ENCODE measurements at places on chromosomes 3 and 15.

DNA sequence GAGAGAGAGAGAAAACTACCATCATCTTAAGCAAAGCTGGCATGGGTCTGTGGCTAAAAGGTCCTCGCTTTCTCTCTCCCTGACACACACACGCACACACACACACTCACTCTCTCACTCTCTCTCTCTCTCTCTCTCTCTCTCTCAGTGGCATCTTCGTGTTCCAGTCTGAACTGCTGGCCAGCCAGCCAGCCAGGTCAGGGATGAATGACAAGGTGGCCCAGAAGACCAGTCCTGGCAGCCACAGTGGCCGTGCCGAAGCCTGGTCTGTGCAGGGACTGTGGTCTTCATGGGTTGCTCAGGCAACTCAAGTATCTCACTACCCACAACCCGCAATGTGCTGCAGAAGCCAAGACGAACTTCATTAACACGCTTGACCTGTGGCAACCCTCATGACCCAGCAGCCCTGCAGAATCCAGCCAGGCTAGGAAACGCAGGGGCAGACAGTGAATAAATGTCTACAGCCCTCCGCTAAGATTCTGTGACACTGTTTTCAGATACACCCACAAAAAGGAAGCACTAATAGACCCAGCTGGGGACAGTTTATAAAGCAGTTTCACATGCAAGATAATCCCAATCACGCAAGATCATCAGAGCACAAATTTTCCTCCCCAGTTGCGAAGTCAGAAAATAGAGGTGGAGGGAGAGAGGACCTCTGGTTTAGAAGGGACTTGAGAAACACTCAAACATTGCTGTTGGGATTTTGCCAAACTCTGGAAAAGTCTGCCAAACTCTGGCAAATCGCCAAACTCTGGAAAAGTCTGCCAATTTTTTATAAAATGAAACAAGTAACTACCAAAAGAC, 66.4 kb downstream of the XXYLT1 start:
- DNase-seq: peak; percentile 4
- H3K36me3 ChIP-seq: peaks cover 3% of the 10 kb centered on the region
- H3K27me3 ChIP-seq: no peaks in the 10 kb centered on the region
- H3K4me3 ChIP-seq: peak overlapping the region; percentile 42
- H3K4me1 ChIP-seq: peaks cover 18% of the 10 kb centered on the region

- DNase-seq: no peak
- H3K27me3 ChIP-seq: no peaks in the 10 kb centered on the region
- H3K4me1 ChIP-seq: no peaks in the 10 kb centered on the region
- no peak overlapping the region for H3K27ac ChIP-seq
- H3K4me3 ChIP-seq: no peak overlapping the region
Observed at GRCh38 chr15:35784745-35785144, 238.8 kb upstream of the DPH6 start.

- no peaks in the 10 kb centered on the region for H3K27me3 ChIP-seq
- peak overlapping the region; percentile 55 for H3K27ac ChIP-seq
- peaks cover 6% of the 10 kb centered on the region for H3K4me1 ChIP-seq
- DNase-seq: no peak
- no peak overlapping the region for H3K4me3 ChIP-seq
Observed at GRCh38 chr3:136141891-136142290, 54.2 kb downstream of the MSL2 start.

GRCh38 chr15:66772604-66773128, 70.6 kb downstream of the SMAD6 start:
- no peaks in the 10 kb centered on the region for H3K36me3 ChIP-seq
- no peak overlapping the region for H3K27ac ChIP-seq
- peaks cover 19% of the 10 kb centered on the region for H3K27me3 ChIP-seq
- no peaks in the 10 kb centered on the region for H3K4me1 ChIP-seq
- no peak for DNase-seq

GRCh38 chr15:67865331-67865730, 25.5 kb upstream of the RNU6-1 start:
- H3K4me1 ChIP-seq: peaks cover 5% of the 10 kb centered on the region
- H3K4me3 ChIP-seq: no peak overlapping the region
- no peak for DNase-seq
- no peak overlapping the region for H3K27ac ChIP-seq
- H3K27me3 ChIP-seq: peaks cover 62% of the 10 kb centered on the region
- H3K36me3 ChIP-seq: peaks cover 6% of the 10 kb centered on the region

DNA sequence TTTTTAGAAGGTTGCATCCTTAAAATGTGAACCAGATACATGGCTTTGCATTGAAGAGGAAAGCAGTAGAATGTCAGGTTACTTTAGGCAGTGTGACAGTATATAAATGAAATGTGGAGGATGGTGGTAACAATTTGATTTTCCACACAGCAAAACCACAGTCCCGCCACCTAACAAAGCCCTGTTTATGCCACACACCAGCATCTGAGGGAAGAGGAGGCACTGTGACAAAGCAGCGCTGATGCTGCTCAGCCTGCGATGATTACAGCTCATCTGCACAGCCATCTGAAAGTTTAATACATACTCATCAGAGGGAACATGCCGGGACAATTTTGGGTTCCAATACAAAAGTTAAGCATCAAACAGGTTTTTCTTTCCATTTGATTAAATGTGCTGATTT, 8.9 kb downstream of the RNF7 start:
- DNase-seq: no peak
- H3K27ac ChIP-seq: no peak overlapping the region
- no peaks in the 10 kb centered on the region for H3K27me3 ChIP-seq
- H3K36me3 ChIP-seq: peaks cover 72% of the 10 kb centered on the region

DNA sequence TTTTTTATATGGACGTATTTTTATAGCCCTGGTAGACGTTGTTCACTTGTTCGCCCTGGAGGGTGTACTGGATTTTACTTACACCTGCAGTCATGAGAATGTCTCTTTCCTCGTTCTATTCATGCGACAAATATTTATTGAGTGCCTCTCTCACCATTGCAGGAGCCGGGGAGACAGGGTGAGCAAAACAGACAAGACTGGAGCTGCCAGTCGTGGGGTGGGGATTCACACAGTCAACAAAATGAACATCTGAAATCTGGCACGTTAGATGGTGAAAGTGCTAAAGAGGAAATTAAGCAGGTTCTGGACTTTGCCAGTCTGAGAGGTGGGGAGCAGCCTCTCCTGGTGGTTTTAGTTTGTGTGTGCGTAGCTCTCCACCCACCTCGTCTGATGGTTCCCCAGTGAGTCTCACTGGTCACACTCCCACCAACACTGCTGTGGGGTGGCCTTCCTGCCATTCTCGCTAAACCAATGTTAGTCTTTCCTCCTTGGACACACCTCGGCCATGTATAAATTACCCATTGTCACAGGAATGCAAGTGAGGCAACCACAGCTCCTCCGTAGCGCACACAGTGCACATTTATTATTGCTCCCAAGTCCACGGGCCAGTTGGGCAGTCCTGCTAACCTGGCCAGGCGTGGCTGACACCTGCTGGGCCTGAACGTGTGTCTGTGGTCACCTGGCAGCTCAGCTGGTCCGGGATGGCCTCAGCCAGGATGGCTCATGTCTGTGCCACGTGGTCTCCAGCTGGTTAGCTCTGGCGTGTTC, 31.5 kb downstream of the FBLN2 start:
- no peak overlapping the region for H3K27ac ChIP-seq
- no peak for DNase-seq
- H3K36me3 ChIP-seq: no peaks in the 10 kb centered on the region
- H3K4me3 ChIP-seq: no peak overlapping the region

DNA sequence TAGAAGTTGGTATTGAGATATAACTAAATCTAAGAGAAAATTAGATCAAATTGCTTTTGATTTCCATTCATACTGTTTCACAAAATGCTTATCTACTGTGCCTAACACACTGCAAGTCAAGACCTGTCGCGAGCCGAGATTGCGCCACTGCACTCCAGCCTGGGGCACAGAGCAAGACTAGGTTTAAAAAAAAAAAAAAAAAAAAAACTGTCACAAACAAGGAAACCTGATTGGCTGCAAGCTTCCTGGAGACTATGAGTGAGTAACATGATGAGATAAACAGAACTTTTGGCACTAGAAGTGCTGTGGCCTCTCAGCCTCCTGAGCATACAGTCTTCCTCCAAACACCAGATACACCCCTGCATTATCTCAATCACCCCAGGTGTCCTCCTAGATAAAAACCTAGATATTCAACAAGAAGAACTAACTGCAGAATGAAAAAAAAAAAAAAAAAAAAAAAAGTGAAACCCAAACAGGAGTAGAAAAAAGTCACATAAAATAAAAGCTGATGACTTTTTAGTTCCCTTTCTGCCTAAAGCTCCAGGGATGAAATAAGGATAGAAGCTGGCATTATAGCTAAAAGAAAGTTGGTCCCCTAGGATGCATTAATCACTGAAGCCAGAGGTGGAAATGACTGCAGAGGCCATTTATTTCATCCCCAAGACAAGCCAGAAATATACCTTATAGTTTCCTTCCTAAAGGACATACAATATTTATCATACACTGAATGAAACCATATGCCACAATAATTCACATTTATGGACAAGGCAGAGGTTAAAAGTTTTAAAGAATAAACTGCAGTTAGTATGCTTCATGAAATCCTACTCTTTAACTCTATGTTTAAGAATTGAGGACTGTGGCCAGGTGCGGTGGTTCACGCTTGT, 82.4 kb downstream of the P3H2 start:
- H3K4me3 ChIP-seq: no peak overlapping the region
- H3K36me3 ChIP-seq: no peaks in the 10 kb centered on the region
- no peaks in the 10 kb centered on the region for H3K4me1 ChIP-seq
- DNase-seq: no peak

DNA sequence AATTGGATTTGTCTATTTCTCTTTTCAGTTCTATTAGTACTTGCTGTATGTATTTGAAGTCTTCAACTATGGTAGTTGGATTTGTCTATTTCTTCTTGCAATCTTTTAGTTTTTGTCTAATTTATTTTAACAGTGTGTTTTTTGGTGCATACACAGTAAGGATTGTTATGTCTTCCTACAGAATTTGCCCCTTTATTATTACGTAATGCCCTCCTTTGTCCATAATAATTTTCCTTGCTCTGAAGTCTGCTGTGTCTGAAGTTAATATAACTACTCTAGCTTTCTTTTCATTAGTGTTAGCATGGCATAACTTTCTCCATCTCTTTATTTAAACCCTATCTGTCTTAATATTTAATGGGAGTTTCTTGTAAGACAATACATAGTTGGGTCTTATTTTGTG, 105.1 kb upstream of the STT3B start:
- no peak for DNase-seq
- no peaks in the 10 kb centered on the region for H3K36me3 ChIP-seq
- H3K27ac ChIP-seq: no peak overlapping the region
- H3K27me3 ChIP-seq: no peaks in the 10 kb centered on the region

- no peak overlapping the region for H3K4me3 ChIP-seq
- H3K36me3 ChIP-seq: peaks cover 96% of the 10 kb centered on the region
- H3K27me3 ChIP-seq: no peaks in the 10 kb centered on the region
Observed at GRCh38 chr3:49329186-49329585, 10.7 kb downstream of the USP4 start.

GRCh38 chr15:77783636-77784035, 150.9 kb upstream of the LINGO1 start:
- H3K36me3 ChIP-seq: no peaks in the 10 kb centered on the region
- no peak overlapping the region for H3K27ac ChIP-seq
- no peaks in the 10 kb centered on the region for H3K4me1 ChIP-seq
- no peak for DNase-seq
- peaks cover 66% of the 10 kb centered on the region for H3K27me3 ChIP-seq

DNA sequence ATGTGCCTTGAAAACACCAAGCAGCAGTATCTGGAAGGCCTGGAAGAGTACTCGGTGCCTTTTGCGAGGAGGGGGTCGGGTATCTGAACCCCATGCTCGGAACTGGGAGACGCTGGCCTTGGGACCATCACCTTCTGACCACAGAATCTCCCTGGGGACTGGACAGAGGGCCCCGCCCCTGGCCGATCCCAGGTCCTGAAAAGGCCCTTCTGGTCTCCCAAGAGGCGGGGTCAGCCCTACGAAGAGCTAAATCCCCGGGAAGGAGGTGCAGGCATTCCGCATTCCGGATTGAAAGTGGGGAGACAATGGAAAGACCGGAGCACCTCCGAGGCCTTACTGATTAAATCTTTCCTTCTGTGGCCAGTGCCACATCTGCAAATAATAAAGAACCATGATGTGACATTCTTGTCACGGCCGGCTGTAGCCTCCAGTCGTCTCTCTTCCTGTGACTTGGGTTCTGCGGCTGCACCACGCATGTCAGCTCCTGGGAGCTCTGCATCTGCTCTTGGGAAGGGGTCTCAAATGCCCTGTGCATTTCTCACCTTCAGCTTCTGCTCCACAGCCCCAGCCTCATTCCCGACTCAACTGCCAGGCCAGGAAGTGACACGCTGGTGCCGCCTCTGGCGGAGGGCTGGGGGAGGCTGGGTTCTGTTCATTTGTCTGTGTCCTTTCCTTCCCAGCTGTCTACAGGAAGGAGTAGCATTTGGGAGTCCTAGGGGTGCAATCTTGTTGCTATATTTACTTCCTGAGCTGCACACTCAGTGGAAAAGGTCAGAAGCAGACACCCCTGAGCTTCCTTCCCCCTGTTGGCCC, 173.5 kb downstream of the KLF13 start:
- peaks cover 9% of the 10 kb centered on the region for H3K4me1 ChIP-seq
- H3K36me3 ChIP-seq: no peaks in the 10 kb centered on the region
- no peak overlapping the region for H3K27ac ChIP-seq
- peaks cover 15% of the 10 kb centered on the region for H3K27me3 ChIP-seq
- H3K4me3 ChIP-seq: no peak overlapping the region

- no peak for DNase-seq
- peaks cover 17% of the 10 kb centered on the region for H3K36me3 ChIP-seq
- peak overlapping the region; percentile 97 for H3K27ac ChIP-seq
- H3K4me3 ChIP-seq: no peak overlapping the region
- no peaks in the 10 kb centered on the region for H3K27me3 ChIP-seq
Observed at GRCh38 chr3:44442596-44443309, 34.7 kb downstream of the ZNF445 start.

DNA sequence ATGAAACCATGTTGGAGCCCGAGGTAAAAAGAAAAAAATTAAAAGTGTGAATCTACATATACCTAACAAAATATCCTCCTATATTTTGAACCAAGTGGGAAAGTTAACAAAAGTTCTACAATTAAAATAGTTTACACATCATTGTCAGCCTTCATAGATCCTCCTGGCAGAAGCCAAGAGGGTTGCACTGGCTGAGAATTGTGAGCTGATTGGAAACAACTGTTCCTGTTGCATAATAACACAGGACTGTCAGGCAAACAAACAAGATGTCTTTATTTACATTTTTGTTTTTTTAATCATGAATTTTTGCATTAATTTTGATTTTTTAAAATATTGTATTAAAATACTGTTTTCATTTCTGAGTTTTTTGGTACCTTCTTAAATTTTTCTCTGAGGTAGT, 215.2 kb upstream of the MME start:
- H3K27me3 ChIP-seq: no peaks in the 10 kb centered on the region
- no peaks in the 10 kb centered on the region for H3K4me1 ChIP-seq
- H3K36me3 ChIP-seq: no peaks in the 10 kb centered on the region
- H3K27ac ChIP-seq: no peak overlapping the region
- DNase-seq: no peak

- no peaks in the 10 kb centered on the region for H3K27me3 ChIP-seq
- H3K27ac ChIP-seq: no peak overlapping the region
- no peaks in the 10 kb centered on the region for H3K36me3 ChIP-seq
Observed at GRCh38 chr3:27914199-27914598, 192.1 kb upstream of the EOMES start.

Measured in effector memory CD8-positive, alpha-beta T cell (primary cell).